ENCODE measurements at places on chromosomes 4 and X.

- no peak for DNase-seq
These were observed 58.2 kb upstream of the GPC4 start for GRCh38 chrX:133473451-133473850.

- no peak for DNase-seq
These were observed 1634.6 kb upstream of the AGA start for GRCh38 chr4:179076865-179077264.

DNA sequence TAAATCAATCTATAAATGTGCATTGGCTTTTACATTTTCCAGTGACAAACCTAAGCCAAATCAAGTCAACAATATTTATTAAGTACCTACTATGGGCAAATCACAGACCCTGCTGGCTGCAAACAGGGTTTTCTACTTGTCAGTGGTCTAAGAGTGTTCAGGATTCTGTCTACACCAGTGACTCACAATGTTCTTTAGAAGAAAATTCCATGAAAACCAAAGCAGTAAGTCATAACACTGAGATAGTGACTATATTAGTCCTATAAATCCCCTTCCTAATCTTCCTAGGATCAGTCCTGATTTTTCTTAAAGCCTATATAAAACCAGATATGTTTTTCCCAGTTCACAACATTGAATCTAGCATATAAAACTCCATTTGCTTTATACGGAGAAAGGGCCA, 69.7 kb downstream of the PPP3CA start:
- DNase-seq: no peak

GRCh38 chr4:89256203-89256800, 51.3 kb downstream of the GPRIN3 start:
- no peak for DNase-seq

GRCh38 chr4:122577808-122578781, 42.8 kb downstream of the IL21 start:
- DNase-seq: no peak

DNA sequence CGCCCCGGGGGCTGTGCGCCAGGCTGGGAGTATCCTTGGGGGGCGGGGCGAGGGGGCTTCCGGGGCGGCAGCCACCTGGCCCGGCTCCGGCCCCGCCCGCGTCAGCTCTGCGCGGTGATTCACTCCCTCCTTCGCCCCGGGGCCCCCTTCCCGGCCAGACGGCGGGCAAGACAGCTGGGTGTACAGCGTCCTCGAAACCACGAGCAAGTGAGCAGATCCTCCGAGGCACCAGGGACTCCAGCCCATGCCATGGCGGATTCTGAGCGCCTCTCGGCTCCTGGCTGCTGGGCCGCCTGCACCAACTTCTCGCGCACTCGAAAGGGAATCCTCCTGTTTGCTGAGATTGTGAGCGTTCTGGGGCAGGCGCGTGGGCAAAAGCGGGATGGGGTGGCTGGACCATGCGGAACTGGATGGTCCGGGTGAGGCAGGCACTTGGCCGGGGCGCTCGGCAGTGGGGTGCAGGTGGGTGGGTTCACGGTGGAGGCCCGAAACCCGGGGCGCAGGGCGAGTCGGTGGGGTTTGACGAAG, at the start of gene PLP2:
PLP2 (plus strand) TSS at position 147 of the 528 bp plus-strand sequence; CDS start at position 250, 103 bp downstream.
- no peak for DNase-seq

DNA sequence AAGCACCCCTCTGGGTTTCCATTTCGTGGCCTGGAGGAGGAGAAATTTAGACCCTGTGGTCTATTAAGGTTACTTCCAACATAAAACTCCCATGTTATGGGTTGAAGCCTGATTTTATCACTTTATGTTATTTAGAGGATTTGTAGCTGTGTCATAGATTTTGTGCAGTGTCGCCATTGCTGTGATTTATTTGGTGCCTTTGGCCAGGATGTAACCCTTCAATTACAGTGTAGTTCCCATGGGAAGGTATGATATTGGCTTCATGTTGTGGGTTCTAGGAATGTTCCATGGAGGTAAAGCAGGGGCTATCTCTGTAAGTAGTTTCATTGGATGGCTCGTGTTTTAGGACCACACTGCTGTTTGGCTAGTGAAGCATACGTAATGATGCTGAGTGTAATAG, 58.5 kb downstream of the TMEM131L start:
- no peak for DNase-seq

DNA sequence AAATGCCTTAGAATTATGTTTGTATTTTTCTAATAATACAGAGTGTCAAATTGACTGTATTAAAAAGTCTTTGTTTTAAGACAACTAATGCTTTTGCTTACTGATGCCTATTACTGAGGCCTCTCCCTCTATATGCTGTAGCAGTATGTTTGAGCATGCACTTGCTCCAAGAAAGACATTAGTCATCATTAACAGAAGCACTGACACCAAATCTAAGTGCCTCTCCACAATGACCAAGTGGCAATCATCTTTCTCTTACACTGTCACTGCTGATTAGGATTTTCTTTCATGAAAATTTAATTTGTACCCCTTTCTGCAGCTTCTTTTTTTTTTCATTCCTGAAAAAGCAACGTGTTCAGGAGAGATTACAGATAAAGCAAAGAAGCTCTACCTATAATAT, 11.1 kb upstream of the MAB21L2 start:
- no peak for DNase-seq

DNA sequence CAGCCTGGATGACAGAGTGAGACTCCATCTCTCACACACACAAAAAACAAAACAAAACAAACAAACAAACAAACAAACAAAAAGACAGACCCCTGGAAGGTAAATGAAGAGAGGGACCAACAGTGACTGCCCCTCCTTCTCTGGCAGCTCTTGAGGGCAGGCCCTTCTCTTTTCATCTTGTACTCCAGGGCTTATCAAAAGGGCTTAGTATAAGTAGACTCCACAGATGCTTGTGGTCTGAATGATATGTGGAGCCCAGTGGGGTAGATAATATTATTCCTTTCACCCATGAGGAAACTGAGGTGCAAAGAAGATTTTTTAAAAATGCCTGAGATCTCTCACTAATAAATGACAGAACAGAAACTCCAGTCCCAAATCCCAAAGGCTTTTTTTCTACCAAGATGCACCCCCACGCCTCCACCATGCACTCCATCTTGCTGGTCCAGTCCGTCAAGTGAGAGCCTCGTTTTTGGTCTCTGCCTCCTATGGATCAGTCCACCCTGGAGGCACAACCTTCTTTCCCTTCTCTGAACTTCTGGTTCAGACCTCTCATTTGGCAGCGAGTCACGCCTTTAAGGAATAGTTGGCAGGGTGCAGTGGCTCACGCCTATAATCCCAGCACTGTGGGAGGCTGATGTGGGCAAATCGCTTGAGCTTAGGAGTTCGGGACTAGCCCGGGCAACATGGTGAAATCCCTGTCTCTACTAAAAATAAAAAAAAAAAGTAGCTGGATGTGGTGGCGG, 17.0 kb upstream of the CHRNA9 start:
- no peak for DNase-seq

DNA sequence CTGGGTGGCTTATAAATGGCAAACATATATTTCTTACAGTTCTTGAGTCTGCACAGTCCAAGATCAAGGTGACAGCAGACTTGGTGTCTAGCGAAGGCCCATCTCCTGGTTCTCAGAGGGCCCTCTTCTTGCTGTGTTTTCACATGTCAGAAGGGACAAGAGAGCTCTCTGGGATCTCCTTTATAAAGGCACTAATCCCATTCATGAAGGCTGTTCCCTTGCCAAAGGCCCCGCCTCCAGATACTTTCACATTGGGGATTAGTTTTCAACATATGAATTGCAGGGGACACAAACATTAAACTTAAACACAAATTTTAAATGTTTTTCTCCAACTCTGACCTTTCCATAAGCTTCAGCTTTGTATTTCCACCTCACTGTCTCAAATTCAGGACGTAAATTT, 1135.0 kb upstream of the TENM3 start:
- DNase-seq: no peak

GRCh38 chrX:2690856-2691542, at the start of gene CD99:
CD99 (plus strand) TSS chrX:2691295; CDS start chrX:2691361, 66 bp downstream.
- DNase-seq: peak; percentile 70

- DNase-seq: no peak
These were observed 37.7 kb upstream of the MAGEB18 start for GRCh38 chrX:26100421-26100920.

DNA sequence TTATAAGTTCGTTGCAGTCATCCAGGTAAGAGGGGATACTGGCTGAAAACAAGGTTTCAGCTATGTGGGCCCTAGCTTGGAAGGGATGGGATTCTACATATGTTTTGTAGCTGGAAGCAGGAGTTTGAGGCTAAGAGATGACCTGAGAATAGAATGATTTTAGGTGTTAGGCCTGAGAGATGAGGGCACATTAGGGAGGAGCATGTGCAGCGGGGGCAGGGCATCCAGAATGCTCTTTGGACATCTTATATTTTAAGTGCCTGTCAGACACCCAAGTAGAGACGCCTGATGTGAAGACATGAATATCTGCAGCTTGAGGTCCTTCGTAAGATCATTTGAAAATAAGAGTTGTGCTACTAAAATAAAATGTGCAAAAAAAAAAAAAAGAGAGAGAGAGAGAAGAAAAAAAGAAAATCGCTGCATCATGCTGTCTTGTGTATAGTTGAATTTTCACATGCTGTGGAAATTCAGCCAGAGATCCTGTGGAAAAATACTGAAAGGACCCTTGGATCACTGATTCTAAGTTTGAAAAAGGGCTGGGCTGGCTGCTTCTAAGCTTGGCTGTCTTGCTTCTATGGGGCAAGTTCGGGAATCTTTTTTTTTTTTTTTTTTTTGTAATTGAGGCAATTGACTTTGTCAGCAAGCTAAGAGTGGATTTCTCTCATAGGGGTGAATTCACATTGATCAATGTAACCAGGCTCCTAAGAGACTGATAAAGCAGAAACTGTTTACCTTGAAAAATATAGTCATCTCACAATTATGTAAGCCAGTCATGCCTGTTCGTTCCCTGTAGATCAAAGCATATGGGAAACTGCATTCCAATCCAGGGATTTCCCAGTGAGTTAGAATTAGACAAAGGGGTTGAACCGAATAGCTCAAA, 341.0 kb upstream of the GATB start:
- DNase-seq: no peak

All from AG09319 (cell line).